Stimulated activated CD4-positive, alpha-beta T cell treated with anti-CD3 and anti-CD28 coated beads, Interleukin-4, amount 100 ng/mL, for 1 hour (primary cell): ENCODE measurements at places on chromosomes 1 and 21.

GRCh38 chr1:177884479-177885021 is 85.3 kb downstream of the SEC16B start:
- DNase-seq = no peak

DNA sequence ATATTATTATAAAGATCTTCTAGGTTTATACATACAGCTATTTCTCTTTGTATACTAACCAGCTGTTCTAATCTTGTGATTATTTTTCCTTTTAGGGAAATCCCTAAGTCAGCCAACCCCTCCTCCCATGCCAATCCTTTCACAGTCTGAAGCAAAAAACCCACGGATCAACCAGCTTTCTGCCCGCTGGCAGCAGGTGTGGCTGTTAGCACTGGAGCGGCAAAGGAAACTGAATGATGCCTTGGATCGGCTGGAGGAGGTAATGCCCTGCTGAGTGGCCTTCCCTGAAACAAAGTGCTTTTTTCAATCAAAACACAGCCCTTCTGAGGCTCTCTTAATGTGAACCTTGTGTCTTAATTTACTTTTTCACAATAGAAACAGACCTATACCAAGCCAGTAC is 32.4 kb upstream of the BMP8A start:
- DNase-seq = no peak

GRCh38 chr1:200776949-200777348 is 38.3 kb downstream of the CAMSAP2 start:
- no peak for DNase-seq

DNA sequence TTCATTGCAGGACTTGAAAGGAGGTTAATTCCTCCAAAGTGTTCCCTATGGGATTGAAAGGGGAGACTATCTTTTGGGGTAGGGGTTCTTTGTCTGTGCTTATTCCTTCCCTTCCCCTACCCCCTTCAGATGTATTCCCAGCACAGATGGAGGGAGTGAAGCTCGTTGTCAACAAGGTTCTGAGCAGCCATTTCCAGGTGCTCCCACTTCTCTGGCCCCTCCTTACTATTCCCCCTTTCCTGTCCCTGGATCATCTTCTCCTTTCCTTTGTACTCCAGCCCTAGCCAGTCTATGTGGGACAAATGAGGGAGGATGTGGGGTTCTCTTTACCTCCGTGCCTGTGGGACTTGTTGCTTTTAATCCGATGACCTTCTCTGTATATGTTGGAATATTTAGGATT is 899 bp downstream of the TOMM40L start:
- no peak for DNase-seq

- DNase-seq = no peak
Observed at GRCh38 chr21:14589855-14590563, 43.9 kb upstream of the SAMSN1 start.

DNA sequence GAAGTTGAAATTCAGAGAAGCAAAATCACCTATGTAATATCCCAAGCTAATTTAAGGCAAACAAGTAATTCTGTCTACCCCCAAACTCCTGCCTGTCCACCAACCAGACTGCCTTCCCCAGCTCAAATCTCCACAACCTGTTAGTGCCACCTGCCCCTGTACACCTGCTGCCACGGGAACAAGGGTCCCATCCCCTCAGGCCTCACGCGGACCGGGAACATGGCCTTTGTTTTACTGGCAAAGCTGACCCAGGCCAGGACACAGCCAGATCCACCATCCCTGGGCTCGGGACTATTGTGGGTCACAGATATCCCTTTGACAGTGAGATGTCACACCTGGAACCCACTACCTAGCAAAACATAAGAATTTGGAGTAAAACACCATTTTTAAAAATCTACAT is 139.3 kb upstream of the SGIP1 start:
- DNase-seq = no peak

DNA sequence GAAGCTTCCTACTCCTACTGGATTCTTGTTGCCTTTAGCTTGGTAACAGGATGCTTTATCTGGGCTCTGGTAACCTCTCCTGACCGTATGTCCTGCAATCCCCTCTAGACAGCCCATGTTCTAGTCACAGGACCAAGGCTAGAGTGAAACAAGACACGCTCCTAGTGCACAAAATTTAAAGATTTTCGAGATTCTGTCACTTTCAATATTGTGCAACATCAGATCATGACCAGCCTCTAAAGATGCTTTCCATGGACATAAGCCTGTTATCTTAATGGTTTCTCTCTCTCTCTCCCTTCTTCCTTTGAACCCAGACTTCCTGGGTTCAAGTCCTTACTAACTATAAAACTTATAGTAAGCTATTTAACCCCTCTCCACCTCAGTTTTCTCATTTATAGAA is 1.6 kb upstream of the LY9 start:
- DNase-seq = no peak

GRCh38 chr1:18288722-18289121 is 181.1 kb downstream of the IGSF21 start:
- no peak for DNase-seq

GRCh38 chr1:173097001-173097400 is 46.3 kb upstream of the TNFSF18 start:
- no peak for DNase-seq

DNA sequence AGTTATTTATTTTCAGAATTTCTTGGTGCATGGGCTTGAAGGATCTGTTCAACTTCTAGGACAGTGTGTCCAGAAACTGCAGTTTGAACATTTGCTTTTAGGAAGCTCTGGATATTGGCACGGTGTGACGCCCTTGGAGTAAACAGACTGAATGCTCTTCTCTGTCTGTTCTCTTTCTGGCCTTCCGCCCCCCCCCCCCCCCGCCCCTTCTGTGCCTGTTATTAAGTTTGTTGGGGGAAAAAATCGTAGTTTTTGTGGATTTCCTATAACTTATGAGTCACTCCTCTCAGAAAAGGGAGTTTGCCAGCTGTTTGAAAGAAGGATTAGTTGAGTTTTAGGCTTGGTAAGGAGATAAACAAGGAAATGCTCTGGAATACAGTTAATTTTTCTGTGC is 1.2 kb downstream of the KCTD3 start:
- no peak for DNase-seq

DNA sequence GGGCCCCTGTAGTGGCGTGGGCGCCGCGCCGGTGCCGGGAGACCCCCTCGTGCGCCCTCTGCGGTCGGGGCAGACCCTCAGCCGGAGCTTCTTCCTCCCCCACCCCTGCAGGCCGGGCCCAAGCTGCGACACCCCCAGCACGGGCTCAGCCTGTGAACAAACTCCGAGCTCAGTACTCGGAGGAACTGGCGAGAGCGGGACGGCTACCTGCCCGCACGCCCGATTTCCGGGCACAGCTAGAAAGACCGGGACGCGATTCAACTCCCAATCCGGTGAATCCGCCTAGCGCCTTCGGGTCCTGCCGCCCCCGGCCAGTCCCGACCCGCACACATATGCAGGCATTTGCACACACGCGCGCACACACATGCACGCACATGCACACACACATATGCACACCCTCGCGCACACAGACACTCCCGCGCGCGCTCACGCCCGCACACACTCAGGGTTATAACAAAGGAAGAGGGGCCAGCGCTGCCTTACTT is 580 bp upstream of the BLACAT1 start:
- DNase-seq = no peak
